ENCODE measurements at places on chromosomes 1 and 21.

DNA sequence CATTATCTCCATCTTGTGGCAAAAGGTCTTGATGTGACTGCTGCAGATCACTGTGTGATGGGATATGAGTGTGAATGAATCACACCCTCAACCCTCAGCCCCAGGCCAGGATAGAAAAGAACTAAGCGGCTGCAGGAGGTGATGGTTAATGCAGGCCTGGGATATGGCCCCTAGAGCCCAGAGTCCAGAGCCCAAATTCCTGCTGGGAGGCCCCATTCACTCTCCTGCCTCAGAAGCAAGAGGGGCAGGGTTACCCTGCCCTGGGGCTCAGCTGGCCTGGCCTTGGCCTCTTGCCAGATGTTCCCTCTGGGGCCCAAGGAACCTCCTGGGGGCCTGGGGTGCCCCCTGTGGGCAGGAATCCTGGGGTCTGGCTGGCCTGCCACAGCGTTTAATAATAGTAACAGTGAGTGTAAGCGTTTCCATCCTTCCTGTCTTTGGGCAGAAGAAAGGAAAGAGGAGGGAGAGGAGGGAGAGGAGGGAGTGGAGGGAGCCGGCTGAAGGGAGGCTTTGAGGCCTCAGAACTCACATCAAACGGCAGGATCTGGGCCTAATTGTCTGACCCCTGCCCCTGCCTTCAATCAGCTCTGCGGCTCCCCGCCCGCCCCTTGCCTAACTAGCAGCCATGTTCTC, 26.2 kb downstream of the DMAP1 start:
- DNase-seq = no peak

- DNase-seq = peak; percentile 36
Observed at GRCh38 chr1:89739013-89739843, 81.6 kb upstream of the LRRC8D start.

GRCh38 chr1:78333502-78333901, 157.3 kb upstream of the PTGFR start:
- DNase-seq = no peak

DNA sequence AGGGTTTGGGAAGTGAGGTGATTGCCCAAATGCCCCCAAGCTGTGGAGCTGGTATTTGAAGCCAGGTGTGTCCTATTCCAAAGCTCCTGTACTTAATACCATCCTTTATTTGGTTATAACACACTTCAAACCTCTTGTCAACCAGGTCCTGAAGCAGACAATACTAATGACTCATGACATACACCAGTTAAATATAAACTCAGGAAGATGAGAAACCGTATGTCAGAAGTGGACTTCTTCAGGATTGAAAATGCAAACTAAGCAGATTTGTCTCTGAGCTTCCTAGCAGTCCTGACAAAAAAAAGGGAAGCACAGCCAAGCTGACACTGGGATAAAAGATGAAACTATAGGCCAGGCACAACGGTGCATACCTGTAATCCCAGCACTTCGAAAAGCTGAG, 70.6 kb downstream of the ALPL start:
- DNase-seq = no peak

GRCh38 chr1:183279835-183280234, 93.8 kb downstream of the LAMC2 start:
- no peak for DNase-seq

DNA sequence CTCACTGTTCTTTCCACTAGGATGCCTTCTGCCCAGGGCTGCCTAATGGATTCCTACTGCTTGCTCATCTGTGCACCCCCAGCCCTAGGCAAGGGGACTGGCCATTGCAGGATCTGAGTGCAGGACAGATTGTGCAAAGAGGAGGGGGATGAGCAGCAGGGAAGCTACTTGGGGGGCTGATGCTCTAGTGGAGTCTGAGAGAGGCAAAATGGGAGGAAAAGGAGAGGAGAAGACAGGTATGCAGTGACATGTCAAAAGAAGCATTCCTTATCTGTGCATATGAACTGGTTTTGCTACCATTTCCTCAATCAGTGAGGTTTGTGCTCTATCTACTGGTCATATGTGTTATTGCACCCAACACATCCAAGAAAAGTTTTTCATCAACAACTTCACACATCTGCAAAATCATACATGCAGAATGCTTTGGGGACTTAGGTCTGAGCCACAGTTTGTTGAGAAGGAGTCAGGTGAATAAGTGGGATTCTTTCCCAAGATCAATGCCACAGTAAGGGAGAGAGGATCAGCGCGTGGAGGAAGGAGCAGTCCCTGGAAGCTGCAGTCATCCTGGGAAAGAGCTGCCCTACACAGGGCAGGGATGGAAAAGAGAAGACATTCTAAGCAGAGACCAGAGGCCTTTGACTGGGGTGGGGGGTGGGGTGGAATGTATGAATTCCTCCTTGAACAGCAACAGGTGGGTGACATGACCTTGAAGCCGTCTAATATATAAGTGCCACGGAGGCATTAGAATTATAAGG, 14.4 kb downstream of the SLC5A9 start:
- no peak for DNase-seq
